ENCODE measurements at places on chromosomes 5 and 9.

DNA sequence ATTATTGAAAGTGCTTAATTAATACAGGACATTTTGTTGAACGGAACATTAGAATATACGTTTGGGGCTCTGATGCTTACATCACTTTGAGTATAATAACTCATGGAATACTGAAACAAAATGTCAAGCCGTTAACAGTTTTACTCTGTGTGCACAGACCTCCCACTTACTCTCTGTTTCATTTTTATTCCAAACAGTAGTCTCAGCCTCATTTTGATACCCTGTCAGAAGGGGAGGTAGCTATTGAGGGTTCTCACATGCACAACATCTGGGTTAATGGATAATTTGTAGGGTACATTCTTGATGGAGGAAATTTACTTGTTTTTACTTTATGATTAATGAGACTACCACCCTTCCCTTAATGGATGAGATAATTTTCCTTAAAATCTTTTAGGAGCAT lies 59.0 kb downstream of the SCAMP1 start:
- DNase-seq: no peak

DNA sequence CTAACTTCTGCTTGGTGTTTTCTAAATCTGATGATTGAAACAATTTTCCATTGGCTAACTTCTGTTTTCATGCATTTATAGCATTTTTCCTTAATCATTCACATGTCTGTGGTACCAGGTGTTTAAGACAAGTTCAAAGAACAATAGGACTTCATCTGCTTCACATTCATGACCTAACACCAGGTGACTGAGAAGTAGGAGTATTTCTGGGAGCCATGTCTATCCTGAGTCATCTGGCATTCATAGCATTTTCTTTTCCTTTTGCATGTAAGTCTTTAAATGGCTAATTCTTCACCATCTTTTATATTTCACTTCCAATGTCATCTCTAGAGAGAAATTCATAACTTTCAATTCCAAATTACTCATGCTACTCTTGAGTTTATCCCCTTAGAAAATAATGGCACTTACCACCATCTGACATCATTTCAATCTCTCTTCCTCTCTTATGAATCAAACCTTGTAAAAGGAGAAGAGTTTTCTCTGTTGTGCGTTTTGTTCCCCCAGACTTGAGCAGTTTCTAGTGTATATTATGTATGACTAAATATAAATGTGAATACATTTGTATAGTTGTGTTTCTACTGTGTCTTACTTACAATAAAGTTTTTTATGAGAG lies 1196.1 kb upstream of the CDH9 start:
- DNase-seq: no peak

DNA sequence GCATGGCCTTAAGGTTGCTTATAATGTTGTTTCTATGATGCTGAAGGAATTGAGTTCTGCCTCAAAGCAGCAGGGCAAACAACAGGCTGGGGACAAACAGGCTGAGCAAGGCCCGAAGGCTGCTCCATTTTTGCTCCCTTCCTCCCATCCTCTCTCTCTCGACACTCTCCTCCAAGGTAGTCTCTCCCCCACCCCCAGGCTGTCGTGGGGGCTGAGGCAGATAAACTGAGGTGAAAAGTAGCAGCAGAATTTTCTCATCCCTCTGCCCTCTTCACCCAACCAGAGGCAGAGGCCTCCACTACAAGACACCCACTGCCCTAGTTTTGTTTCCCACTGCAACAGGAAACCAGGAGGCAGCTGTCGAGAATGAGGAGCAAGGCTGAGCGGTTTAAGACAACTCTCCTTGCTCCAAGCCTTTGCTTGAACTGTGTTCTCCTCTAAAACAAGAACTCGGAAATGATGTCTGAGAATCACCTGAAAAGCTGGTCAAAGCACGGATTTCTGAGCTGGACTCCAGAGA lies 13.5 kb upstream of the GNA14 start:
- DNase-seq: no peak

DNA sequence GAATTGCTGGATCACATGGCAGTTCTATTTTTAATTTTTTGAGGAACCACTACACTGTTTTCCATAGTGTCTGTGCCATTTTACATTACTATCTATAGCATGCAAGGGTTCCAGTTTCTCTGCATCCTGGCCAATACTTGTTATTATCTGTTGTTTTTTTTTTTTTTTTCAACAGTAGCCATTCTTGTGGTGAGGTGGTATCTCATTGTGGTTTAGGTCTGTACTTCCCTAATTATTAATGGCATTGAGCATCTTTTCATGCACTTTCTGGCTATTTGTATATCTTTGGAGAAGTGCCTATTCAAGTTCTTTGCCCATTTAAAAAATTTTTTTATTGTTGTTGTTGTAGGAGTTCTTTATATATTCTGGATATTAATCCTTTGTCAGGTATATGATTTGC lies 97.7 kb downstream of the GDNF start:
- DNase-seq: no peak

DNA sequence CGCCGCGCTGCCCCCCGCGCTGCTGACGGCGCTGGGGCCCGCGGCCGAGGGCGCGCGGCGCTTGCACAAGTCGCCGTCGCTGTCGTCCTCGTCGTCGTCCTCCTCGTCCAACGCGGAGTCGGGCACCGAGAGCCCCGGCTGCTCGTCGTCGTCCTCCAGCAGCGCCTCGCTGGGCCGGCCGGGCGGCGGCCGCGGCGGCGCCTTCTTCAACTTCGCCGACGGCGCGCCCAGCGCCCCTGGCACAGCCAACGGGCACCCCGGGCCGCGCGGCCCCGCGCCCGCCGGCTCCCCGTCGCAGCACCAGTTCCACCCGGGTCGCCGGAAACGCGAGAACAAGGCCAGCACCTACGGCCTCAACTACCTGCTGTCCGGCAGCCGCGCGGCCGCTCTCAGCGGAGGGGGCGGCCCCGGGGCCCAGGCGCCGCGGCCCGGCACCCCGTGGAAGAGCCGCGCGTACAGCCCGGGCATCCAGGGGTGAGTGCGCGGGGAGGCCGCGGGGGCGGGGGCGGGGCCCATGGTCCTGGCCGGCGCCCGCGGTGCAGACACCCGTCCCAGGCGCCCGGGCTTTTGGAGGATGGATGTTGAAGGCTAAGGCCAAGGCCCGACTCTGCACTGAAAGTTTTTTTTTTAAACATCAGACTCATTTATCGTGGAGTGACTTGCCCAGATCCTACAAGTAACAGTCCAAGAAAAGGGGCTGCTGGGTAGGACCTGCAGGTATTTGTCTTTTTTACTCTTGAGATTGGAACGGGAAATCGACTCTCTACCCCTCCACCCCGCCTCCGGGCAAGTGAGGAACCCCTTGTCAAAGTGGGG lies 1.2 kb downstream of the TENT4A start:
- no peak for DNase-seq

DNA sequence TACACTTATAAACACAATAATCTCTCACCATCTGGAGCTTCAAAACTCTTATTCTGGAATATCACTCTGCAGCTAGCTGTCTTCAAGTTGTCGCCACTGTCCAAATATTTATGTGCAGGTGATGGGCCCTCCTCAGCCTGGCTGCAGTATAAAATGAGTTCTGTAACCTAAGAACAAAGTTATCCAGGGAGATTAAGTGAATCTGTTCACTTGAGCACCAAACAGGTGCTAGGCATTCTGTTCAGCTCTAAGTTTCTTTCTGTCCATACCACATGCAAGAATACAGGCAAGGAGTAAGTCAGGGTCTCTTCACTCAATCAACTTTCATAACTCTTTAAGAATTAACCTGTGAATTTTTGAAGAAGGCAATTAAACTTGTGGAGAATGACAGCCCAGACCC lies 344.1 kb downstream of the PLK2 start:
- no peak for DNase-seq

- no peak for DNase-seq
These were observed 312.1 kb upstream of the CDH18 start for GRCh38 chr5:20300110-20300509.

- no peak for DNase-seq
These were observed 138.9 kb upstream of the IRX4 start for GRCh38 chr5:2021484-2022176.

- peak; percentile 40 for DNase-seq
These were observed 43.3 kb downstream of the PRELID2 start for GRCh38 chr5:145791866-145792265.

- no peak for DNase-seq
These were observed 25.0 kb upstream of the ACO1 start for GRCh38 chr9:32359452-32359851.

- DNase-seq: no peak
These were observed 81.4 kb upstream of the COL5A1 start for GRCh38 chr9:134560206-134560605.

- no peak for DNase-seq
These were observed 18.0 kb downstream of the NR5A1 start for GRCh38 chr9:124489222-124489621.

DNA sequence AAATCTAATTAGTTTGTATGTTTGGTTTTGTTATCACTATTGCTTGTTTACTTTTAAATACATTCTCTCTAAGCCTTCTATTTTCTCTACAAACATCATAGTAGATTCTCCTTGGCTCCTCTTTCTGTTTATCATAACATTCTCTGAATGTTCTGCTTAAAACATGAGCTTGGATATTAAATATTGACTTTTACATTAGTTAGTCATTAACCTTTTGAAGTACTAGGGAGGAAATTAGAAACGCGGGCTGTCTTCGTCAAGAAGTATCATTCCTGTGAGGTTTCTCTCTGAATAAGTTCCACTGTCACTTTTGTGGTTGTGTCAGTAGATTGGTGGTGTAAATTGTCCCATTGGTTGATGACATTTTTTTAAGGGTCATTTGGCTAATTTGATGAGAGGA lies 821.5 kb downstream of the EFNA5 start:
- no peak for DNase-seq

DNA sequence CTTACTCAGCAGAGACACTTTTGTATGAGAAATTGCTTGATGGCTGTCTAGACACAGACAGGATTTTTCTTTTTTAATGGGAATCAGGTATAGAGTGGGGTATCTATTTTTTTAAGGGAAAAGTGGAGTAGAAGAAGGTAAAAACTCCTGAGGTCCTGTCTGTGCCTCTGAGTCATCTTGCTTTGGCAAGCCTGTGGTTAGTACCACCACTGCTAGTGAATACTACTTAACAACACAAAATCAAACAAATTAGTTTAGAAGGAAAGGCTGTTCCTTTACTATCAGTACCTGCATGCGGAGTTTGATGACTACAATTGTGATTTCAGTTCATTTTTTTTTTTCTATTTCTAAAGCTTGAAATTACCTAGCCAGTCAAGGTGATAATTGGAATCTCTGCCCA lies 150.9 kb upstream of the PPP1R2B start:
- DNase-seq: no peak

- DNase-seq: no peak
These were observed 186.9 kb upstream of the GNA14 start for GRCh38 chr9:77834898-77835488.

GRCh38 chr9:79357616-79358015 lies 214.1 kb upstream of the TLE4 start:
- DNase-seq: no peak

- DNase-seq: no peak
These were observed 8.5 kb downstream of the KLF9 start for GRCh38 chr9:70405808-70406433.

DNA sequence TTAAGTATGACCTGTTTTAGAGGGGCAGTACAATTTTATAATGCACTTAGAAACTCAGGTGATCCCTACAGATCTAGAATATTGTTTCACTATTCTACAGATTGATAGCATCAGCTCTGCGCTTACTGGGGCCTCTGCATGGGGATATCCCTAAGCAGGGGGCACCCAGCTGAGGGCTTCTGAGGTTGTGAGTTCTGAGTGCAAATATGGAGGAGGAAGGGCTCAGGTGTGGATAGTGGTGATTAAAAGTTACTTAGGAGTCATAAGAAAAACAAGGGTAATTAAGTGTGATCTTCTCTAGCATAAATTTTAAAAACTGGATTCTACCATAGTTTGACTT lies 274.4 kb downstream of the EFNA5 start:
- DNase-seq: no peak

GRCh38 chr9:27117489-27118135 lies 8.6 kb downstream of the TEK start:
- DNase-seq: peak; percentile 12

DNA sequence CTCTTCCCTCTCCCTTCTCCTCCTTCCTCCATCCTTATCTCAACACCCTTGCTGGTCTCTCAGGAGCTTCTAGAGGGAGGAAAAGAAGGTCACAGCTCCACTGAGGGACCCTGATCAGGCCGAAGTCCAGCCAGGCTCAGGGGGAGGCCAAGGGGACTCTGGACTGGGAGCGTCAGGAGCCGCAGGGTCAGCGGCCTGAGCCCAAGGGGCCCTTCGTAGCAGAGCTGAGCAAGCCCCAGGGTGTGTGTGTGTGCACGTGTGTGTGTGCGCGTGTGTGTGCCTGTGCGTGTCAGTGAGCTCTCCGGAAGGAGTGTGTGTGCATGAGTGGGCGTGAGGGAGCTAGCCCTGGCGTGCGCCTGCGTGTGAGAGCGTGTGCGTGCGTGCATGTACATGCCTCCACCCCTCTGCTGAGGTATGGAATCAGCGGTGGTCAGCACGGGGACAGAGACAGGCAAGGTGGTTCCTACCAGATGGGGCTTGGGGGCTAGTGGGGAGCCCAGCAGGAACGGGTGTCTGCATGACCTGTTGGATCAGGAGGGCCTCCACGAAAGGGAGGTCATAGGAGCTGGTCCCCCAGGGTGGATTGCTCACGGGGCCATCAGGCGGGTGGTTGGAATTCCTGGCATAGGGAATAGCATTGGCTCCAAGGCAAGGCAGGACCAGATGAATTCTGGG lies 10.0 kb upstream of the AGPAT2 start:
- DNase-seq: no peak
